ENCODE measurements at places on chromosomes 6 and 20.

- no peak for DNase-seq
These were observed 5.2 kb downstream of the FOXO3 start for GRCh38 chr6:108565893-108566292.

DNA sequence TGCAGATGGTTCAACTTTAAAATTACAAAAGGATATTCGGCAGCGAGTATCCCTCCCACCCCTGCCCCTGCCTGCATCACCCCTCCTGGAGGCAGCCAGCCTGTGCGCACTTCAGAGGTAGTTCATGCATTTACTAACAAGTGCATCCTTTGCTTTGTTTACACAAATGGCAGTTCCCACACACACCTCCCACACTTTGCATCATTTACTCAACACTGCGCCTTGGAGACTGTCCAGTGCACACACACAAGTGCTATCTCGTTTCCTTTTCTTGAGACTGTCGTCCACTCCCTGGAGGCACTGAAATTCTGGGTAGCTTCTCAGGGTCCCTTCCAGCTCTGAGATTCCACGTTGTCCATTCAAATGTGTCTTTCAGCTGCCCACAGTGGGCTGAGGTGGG, 53.1 kb upstream of the VSX1 start:
- no peak for DNase-seq

- no peak for DNase-seq
These were observed 25.3 kb downstream of the NTSR1 start for GRCh38 chr20:62733891-62734290.

- DNase-seq, result no peak
These were observed 295.6 kb upstream of the PLN start for GRCh38 chr6:118252474-118252873.

- no peak for DNase-seq
These were observed 66.8 kb upstream of the HMGN3 start for GRCh38 chr6:79301290-79301689.

GRCh38 chr20:52536040-52536439, 344.5 kb upstream of the ZFP64 start:
- DNase-seq, result no peak

- no peak for DNase-seq
These were observed 114.8 kb upstream of the CD93 start for GRCh38 chr20:23200914-23201313.

- peak; percentile 50 for DNase-seq
These were observed 306.9 kb downstream of the DHX35 start for GRCh38 chr20:39268981-39269461.

DNA sequence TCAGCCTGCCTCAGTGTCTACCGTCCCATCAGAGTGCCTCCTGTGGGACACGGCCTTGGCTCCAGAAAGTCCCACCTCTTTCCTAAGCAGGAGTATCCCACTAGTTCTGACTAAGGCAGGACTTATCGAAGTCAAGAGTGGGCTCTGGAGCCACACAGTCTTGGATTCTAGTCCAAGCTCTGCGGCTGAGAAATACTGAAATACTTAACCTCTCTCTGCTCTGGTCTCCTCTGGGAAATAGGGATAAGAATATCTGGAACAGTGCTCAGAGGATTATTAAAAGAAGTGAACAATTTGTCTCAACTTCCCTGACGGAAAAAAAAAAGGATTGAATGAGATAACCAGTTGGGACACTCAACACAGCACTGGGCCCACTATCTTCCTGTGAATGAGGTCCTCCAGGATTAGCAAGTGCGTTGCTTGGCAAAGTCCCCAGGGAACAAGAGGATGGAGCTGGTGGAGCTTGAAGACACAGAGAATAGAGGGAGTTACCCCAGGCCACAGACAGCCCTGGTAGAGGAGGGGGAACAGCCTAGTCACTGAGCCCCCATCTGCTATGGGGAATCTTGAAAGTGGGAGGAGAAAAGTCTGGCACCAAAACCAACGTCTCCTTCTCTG, 34.6 kb upstream of the FOXP4 start:
- no peak for DNase-seq

GRCh38 chr6:32969685-32970412, 1.5 kb downstream of the BRD2 start:
- peak; percentile 79 for DNase-seq

GRCh38 chr6:29653452-29654038, 3.3 kb upstream of the MOG start:
- DNase-seq, result peak; percentile 62

DNA sequence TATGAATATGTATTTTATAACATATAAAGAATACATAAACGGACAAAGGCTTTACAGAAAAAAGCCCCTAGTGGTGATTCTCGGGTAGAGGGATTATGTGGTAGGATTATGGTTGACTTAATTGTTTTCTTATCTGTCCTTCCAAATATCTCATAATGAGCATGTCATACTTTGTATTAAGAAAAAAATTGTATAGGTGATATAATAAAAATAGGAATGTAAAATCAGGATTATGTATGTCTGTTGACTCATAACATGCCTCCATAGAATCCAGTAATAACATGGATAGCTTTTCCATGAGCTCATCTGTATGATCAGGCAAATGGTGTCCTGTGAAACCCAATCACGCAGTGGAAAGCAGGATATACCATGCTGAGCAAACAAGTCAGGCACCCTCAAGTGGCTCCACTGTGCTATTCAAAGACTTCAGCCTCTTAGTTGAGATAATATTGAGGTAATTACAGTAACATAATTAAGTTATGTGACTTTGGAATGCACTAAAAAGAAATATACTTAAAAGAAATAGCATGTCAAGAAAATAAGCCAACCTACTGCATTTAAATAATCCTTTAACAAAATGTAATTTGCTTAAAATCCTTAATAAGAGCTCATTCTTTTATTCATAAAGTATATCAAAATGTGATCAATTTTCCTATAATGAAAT, 39.6 kb upstream of the PRELID3B start:
- no peak for DNase-seq

- no peak for DNase-seq
These were observed 506.6 kb upstream of the SULF2 start for GRCh38 chr20:48291896-48292295.

- no peak for DNase-seq
These were observed 198.9 kb downstream of the CLIC5 start for GRCh38 chr6:45816674-45817297.

- DNase-seq, result no peak
These were observed 20.1 kb downstream of the COL21A1 start for GRCh38 chr6:56227071-56227879.

- DNase-seq, result no peak
These were observed 55.4 kb upstream of the EPHA7 start for GRCh38 chr6:93474733-93475179.

GRCh38 chr20:51953731-51954340, 151.5 kb upstream of the SALL4 start:
- no peak for DNase-seq

GRCh38 chr6:111057074-111057752, 30.1 kb upstream of the SLC16A10 start:
- peak; percentile 36 for DNase-seq

- DNase-seq, result no peak
These were observed 4.6 kb upstream of the OSBPL2 start for GRCh38 chr20:62233684-62234083.

GRCh38 chr20:43188234-43188653, 1.5 kb downstream of the PTPRT start:
- DNase-seq, result no peak

GRCh38 chr6:113181164-113181563, 676.0 kb upstream of the MARCKS start:
- DNase-seq, result no peak

DNA sequence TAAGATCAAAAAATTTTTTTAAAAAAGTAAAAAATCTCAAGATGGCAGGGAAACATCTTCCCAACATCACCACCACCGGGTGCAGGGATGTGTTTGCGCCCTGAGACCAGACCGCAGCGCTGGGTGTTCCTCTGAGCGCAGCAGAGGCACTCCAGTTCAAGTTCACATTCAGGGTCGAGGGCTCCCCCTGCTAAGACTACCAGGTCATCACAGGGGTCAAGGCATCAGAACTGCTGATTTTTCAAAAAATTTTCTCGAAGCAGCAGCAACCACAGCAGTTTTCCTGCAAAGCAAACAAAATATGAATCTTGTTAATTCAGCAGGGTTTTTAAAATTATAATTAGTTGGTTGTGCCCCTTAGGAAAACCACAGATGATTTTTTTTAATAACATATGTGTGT, 83.1 kb downstream of the MYLK4 start:
- no peak for DNase-seq

- no peak for DNase-seq
These were observed 158.4 kb downstream of the ZDHHC14 start for GRCh38 chr6:157539421-157539822.

- DNase-seq, result no peak
These were observed 133.8 kb downstream of the CLIC5 start for GRCh38 chr6:45881705-45882467.
